CD8-positive, alpha-beta T cell (primary cell): ENCODE measurements at places on chromosomes 5 and 9.

- no peak for DNase-seq
These were observed at the start of gene FOXD1 for GRCh38 chr5:73448463-73449136. Gene FOXD1, minus strand, starts transcription at chr5:73448777. Its CDS starts 415 bp downstream, at chr5:73448362.

- no peak for DNase-seq
These were observed 4.7 kb downstream of the NOL6 start for GRCh38 chr9:33468797-33469621.

DNA sequence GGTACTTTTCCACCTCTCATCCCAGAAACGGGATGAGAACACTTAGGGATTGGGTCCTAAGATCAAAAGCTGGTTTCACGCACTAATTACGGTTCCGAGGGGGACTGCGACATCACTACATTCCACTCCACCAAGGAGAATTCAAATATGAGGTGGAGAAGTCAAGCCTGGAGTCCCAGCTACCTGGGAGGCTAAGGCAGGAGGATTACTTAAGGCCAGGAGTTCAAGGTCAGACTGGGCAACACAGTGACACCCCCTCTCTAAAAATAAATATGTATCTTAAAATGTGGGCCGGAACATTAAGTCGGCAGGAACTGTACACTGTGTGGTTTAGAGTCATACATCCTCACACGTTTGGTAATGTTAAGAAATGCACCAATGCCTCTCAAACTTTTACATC, 1.6 kb downstream of the GOLGA2 start:
- no peak for DNase-seq

DNA sequence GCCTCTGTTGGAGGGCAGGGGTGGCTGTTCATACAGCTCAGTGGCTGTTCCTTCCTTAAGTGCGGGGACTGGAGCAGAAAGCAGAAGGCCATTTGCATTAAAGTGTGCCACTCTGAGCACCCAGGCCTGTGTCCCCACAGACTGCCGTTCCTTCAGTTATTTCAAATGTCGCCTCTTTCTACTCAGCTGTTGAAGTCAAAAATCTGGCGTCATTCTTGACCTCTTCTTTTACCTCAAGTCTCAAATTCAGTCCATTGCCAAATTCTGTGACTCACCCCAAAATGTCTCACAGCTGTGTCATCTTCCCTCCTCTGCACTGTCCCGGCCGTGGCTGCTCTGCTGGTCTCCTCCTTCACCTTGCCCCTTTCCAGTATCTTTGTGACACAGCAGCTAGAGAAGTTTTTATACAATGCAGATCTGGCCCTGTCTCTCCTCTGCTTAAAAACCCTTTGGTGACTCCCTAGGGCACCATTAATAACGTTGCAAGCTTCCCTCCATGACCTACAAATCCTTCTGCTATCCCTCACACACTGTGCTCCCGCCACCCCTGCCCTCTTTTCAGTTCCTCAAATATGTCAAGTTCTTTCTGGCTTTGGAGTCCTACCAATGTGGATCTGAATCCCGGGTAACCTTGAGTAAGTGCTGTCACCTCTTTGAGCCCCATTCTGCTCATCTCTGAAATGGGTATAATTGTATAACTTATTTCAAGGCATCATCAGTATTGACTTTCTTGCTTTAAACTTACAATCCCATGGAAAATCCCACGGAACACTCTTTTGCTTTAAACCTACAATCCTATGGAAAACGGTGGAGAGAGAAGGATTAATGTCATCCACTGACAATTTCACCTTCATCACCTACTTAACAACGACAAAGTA, 98.3 kb upstream of the BOD1 start:
- no peak for DNase-seq

DNA sequence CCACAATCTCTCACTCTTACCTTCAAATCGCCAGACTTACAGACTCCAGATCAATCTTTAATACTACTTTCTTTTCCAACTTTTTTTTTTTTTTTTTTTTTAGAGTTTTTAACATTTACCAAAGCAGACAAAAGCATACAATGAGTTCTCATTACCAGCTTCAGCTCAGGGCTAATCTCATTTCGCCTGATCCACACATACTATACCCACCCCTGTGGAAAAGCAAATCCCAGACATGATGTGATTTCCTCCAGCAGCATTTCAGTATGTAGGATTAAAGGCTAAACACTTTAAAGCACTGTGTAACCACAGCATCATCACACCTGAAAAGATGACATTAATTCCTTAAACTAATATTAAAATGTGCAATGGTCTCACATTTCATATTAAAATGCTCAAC, 138.8 kb upstream of the RETREG1 start:
- no peak for DNase-seq

- DNase-seq: no peak
These were observed 610.3 kb upstream of the KLF4 start for GRCh38 chr9:108099854-108100253.

GRCh38 chr9:114167591-114168091, 12.3 kb downstream of the COL27A1 start:
- DNase-seq: no peak

GRCh38 chr9:69030851-69031645, 4.5 kb upstream of the FXN start:
- DNase-seq: no peak

GRCh38 chr5:139745132-139745799, 50.3 kb upstream of the PSD2 start:
- peak; percentile 27 for DNase-seq

DNA sequence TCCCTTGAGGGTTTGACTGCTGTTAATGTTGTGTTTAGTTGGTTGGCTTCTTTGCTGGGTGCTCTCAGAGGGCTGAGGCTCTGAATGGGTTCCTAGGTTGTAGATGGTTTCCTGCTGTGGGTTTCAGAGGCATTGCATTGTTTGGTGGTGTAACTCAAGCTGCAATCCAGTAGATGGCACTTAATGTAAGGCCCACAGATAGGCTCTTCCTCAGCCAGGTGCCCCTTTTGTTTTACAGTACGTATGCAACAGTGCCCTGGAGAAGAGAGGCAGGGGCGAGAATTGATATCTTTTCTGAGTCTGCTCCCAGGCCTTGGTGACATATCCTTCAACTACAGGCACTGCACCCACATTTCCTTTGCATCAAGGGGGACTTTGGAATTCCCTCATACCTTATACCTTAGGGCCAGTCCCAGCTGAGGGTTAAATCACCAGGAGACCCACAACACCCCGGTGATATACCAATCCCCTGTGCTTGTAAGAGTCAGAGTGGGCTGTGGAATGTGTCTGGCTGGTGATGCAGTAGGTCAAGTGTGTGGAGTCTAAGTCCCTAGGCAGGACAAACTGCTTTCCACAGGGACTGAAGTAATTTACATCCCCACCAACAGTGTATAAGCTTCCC, 7.0 kb upstream of the UGT3A2 start:
- peak; percentile 36 for DNase-seq

DNA sequence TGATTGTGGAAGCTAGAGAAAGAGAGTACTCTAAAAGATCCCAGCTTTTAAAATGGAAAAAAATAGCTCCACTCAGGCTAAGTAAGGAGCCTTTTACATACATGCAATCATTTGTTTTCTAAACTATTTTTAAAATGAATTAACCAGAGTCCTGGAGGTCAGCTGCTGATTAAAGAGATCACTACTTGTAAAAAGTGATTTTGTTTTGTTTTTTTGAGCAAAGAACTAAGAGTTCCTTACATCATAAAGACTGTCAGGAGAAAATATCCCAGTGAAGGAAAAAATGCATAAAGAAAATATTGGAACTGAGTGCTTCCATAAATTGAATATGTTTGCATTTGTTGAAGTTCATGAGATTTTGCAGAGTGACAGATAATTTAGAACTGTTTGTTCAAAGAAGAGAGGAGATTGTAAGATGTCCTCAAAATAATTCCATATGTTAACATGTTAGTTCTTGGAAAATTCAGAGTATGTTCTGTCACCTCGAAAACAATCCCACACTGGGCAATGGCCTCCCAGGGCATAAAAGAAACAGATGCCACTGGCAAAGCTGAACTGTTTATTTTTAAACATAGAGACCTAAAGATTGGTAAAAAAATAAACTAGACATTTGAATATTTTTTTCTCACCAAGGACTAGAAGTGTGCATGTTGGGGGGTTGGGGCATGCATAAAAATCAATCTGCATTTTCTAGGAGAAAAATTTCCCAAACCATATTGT, 264.7 kb downstream of the NPR3 start:
- no peak for DNase-seq

DNA sequence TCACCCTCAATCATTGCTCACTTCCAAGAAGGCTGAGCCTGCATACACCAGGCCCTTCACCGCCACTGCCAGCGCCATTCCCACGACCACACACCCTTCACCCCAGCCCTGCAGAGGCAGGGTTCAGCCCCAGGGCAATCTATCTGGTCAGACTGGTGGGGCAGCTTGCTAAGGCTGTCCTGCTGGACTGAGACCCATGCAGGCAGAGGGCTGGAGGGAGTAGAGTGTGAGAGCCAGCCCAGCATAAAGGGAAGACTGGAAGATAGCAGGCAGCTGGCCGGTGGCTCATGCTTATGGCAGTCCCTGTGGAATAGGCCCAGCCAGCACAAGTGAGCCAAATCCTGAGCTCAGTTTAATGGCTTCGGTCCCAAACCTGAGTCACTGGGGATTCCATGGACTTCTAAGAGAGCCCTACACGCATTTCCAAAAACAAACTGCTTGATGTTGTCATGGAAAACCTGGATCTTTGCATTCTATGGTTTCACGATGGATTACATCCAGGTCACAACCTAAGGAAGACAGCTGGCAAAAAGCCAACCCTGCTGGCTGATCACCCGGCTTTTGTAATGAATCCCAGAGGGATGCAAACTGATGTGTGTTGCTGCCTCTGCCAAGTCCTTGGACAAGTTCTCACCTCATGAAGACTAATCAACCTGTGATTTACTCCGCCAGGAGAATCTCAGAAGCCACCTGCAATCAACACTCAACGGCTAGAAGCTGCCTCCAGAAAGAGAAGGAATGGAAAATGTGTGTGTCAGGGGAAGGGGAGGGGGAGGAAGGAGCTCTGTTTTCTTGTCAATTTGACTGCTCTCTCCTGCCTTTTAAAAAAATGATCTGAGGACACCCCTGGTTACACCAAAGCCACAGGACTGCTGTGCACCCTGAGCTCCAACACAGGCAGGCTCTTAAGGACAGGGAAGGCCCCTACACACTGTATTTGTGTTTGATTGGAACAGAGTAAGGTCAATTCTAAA, 143.6 kb downstream of the LHFPL2 start:
- no peak for DNase-seq

DNA sequence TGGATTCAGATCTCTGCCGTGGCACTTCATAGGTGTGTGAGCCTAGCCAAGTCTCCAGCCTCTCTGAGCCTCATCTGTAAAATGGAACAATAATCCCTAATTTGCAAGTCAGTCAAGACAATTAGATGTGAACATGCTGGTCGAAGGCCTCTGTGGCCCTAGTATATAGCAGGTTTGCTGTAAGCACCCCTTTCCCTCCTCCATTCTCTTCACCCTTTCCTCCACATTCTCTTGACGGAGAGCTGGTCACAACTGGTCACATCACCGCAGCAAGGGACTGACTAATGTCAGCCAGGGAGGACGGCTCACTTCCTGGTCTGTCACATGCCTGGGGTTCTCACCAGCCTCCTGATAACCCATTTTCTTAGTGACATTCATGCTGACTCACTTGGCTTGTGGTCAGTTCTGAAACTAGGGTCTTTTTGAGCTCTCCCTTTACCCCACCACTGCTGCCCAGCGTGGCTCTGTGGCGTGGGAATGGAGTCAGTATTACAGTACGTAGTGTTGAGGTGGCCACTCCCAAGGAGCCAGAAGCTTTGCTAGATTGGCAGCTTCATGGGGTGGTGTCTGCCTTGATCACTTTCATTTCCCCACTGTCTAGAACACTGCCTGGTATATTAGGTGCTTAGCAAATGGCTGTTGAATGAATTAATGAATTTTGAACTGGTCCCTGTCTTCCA, 47.8 kb downstream of the ERGIC1 start:
- no peak for DNase-seq

DNA sequence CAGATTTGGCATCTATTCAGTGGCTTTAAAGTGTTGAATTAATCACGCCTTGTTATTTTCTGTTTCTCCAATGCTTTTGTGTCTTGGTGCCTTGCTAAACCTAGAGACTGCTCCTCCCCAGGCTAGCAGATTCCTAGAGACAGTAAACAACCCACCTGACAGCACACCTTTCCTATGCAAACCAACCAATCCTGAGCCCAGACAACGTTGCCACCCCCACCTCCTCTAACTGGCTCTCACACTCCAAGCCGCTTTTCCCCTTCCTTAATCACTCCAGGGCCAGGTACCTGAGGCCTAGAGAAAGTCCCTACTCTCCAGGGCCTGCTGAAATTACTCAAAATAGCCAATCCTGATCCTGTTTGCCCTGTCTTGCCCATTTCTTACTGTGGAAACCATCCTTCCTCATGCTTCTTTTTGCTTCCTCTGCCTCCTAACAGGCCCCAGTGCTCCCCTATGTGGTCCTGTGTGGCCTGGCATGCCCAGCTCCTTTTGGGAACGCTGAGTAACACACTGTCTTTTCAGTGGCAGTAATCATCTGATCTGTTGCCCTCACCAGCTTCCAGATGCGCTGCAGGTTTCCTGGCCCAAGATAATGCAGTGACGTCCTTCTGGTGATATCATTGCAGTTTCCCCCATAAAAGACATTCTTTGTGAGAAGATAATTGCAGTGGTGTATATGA, 53.4 kb downstream of the GAS1 start:
- no peak for DNase-seq

DNA sequence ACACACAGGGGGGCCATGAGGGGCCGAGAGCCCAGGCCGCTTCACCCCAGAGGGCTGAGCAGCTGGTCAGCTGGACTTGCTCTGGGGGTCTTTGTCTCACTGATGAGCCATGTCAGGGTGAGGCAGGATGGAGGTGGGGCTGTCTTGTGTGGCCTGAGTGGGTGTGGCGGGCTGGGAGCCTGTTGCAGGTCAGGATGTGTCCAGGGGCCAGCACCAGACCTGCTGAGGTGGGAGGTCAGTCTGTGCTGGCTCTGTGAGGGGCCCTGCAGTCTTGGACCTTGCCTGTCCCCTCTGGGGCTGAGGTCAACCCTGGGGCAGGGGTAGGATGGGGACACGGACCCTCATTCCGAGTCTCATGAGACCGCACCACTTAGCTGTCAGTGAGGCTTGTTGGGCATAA, 56.9 kb downstream of the RXRA start:
- DNase-seq: no peak

DNA sequence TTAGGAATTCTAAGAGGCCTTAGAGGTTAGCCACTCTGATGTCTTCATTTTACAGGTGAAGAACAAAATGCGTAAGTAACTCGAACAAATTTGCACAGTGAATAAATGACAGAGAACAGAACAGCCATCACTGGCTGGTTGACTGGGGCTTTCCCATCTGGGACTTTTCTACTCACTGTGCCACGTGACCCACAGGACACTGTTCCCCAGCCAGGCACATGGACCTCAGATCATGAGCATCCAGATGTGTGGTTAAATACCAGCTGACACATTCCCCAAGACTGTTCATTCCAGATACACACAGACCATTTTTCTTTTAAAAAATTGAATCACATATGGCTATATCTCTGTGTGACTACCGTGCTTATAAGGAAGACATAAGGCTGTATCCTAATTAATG, 25.8 kb upstream of the MED10 start:
- no peak for DNase-seq

GRCh38 chr9:23615569-23615968, 210.5 kb downstream of the ELAVL2 start:
- no peak for DNase-seq

GRCh38 chr5:116529615-116530014, 45.0 kb downstream of the SEMA6A start:
- DNase-seq: no peak
